ENCODE measurements at places on chromosomes 5 and 9. TPM values are rescaled to one million over a fixed set of nuclear protein-coding genes. Genes with fewer than 3 reads are reported as not detected.

CATSPER3 gene
- total RNA-seq = not detected

CARTPT gene
- not detected for total RNA-seq

WNT8A gene
- total RNA-seq = not detected

MYOZ3 gene
- under 0.01 TPM for total RNA-seq

ZNF782 gene
- total RNA-seq = 5.6 TPM

BICD2 gene
- 37.4 TPM for total RNA-seq

PCDHGC5 gene
- total RNA-seq = 2.6 TPM

BASP1 gene
- 126 TPM for total RNA-seq

CTSV gene
- 0.32 TPM for total RNA-seq

KIAA1191 gene
- total RNA-seq = 65.4 TPM

CD274 gene
- total RNA-seq = 10.3 TPM

FAT2 gene
- total RNA-seq = not detected

OTULINL gene
- total RNA-seq = 19.6 TPM

PURA gene
- total RNA-seq = 20.0 TPM

NEUROG1 gene
- not detected for total RNA-seq

C1QTNF3 gene
- 0.86 TPM for total RNA-seq

CEL gene
- total RNA-seq = under 0.01 TPM

NOTCH1 gene
- 36.7 TPM for total RNA-seq

PCDHB2 gene
- 0.32 TPM for total RNA-seq

SPINK13 gene
- not detected for total RNA-seq

TOR1B gene
- 33.2 TPM for total RNA-seq

APBB3 gene
- 11.9 TPM for total RNA-seq

EPB41L4B gene
- 0.32 TPM for total RNA-seq

APBA1 gene
- total RNA-seq = 11.2 TPM

TAF11L10 gene
- not detected for total RNA-seq

SPOUT1 gene
- total RNA-seq = 12.6 TPM

WNK2 gene
- total RNA-seq = not detected

VAV2 gene
- 13.4 TPM for total RNA-seq

LRRC8A gene
- total RNA-seq = 62.2 TPM

FRMPD1 gene
- total RNA-seq = under 0.01 TPM

Data from fibroblast of villous mesenchyme (primary cell).